Stimulated activated CD4-positive, alpha-beta T cell treated with anti-CD3 and anti-CD28 coated beads, Interleukin-15, amount 100 ng/mL, for 1 hour (primary cell): ENCODE measurements at places on chromosomes 13 and 19.

DNA sequence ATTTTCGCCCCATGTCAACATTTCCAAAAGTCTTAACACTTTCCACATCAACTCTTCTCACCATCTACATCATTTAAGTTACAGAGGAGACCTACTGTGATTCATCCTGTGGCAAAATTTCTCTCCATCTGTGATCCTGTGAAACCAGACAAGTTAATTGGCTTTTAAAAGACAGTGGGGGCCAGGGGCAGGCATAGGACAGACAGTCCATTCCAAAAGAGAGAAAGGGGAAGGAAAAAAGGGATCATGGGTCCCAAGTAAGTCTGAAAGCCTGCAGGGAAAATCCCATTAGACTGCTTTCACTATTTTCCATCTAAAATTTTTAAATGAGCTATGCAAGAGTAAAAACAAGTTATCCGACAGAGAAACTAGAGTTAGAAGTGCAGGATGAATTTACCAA lies 121.0 kb downstream of the MRPL57 start:
- DNase-seq: no peak

DNA sequence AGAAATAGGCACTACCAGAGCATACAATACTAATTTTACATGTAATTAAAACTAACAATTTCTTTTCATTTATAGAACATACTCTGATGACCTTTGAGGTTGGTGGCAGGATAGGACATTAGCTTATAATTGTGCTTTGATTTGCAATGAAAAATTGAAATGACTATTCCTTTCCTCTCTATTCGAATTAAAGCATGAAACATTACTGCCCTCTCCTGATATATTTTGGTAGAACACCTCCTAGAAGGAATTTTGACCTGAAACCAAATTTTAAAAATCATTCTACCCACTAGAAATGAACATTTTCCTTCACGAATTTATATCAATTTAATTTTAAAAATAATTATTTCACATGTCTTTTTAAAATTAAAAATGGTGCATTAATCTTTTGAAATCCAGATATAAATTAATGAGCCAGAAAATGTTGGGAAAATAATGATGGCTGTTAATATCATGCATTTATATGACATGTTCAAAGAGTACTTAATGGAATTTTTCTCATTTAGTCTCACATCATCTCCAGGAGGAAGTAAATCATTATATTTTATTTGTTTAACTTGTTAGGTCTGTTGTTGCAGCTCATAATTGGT lies 556.3 kb upstream of the ARGLU1 start:
- DNase-seq: no peak

- no peak for DNase-seq
These were observed 23.0 kb upstream of the ATP1A3 start for GRCh38 chr19:42017040-42017439.

GRCh38 chr13:87975035-87975434 lies 303.9 kb downstream of the SLITRK5 start:
- DNase-seq: no peak

GRCh38 chr13:60838581-60838980 lies 441.6 kb downstream of the TDRD3 start:
- no peak for DNase-seq

GRCh38 chr13:28138012-28138755 lies at the start of gene PAN3:
Gene PAN3, plus strand, starts transcription at chr13:28138545. Its CDS starts 113 bp downstream, at chr13:28138658.
- peak; percentile 86 for DNase-seq

DNA sequence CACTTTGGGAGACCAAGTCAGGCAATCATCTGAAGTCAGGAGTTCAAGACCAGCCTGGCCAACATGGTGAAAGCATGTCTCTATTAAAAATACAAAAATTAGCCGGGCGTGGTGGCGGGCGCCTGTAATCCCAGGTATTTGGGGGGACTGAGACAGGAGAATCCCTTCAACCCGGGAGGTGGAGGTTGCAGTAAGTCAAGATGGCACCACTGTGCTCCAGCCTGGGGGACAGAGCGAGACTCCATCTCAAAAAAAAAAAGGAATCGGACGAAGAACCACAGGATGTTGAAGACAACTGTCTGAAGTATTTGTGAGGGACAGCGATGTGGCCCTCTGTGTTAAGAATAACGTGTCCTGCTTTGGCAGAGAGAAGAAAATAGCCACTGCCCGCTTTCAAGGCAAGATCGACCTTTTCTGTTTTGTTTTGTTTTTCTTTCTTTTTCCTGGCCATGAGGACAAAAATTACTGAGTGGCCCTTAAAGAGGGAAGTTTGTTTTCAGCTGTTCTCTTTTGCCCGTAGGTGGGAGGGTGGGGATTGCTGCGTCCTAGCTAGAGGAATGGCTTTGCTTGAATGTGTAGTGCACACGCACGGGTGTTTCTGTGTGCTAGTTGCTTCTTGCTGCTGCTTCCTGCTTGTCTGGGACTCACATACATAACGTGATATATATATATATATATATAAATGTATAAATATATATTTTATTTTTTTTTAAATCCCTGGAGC lies 6.2 kb upstream of the PRKCG start:
- no peak for DNase-seq

DNA sequence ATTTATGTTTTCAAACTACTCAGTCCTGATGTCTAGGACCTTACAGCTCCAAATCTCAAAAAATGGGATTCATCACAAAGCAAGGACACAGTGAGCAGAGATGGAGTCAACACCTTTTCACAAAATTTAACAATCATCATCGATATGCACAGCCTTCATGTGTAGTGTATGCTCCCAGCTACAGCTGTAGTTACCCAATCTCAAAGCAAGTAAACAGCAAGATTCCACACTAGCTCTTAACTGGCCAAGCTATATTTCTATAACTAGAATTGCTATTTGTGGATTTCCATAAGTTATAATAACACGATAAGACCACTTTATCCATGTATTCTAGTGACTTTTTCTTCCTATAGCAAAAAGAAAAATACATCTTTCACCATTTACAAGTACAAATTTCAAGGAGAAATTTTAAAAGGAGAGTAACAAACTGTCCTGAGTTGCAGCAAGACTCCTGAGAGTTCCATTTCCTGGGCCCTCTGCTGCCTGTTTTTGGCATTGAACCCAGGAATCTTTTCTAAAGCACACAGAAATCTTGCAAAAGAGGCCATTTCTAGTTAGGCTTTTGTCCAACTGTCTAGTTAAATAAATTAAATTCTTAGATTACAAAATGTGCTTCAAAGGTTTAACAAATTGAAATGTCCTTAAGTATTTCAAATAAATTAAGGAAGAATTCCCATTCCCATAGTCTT lies 460.6 kb downstream of the FGF14 start:
- DNase-seq: no peak

DNA sequence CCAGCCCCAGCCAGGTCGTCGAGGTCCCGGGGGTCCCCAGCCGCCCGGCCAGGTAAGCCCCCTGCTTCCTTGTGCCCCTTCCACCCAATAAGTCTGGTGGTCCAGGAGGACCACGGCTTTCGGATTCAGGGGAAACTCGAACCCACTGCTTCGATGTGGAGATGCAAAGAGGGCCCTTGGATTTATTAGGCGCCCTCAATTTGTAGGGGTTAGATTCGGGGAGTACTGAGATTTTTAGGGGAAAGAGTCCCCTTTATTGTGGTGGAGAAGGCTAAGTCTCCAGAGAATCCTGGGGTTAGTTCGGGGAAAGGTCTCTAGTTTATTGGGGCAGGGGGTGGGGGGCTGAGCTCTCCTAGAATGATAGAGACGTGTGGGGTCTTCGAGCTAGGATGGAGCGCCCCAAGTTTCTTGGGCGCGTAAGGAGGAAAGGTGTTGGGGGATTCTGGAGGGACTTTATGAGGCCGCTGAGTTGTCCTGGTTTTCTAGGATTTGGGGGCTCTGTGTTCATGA lies 3.8 kb upstream of the LTBP4 start:
- DNase-seq: no peak

- no peak for DNase-seq
These were observed 365.9 kb downstream of the FGF14 start for GRCh38 chr13:102035969-102036368.

DNA sequence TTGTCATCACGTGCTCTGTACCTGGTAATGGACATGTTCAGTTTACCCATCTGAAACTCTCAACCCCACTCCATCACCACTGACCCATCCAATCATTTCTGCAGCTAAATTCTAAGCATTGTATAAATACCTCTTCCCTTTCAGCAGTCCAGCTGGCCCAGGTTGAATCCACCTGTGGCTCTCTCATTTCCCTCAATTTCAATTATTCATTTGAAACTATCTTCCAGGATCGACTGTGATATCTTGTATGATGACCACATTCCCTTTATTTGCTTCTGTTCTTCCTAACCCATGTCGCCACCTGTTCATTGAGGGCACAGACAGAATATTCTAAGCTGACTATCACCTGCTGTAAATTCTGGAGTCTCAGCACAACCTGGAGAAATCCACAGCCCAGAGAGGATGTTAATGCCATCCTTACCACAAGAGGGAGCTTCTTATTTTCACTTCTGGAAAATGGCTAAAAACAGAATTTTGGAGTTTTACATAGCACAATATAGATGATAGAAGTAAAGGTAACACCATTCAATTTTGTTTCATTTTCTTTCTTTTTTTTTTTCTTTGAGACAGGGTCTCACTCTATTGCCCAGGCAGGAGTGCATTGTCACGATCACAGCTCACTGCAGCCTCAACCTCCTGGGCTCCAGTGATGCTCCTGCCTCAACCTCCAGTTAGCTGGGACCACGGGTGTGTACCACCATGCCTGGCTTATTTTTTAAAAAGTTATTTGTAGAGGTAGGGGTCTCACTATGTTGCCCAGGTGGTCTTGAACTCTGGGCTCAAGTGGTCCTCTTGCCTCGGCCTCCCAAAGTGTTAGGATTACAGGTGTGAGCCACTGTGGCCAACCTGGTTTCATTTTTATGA lies 38.6 kb downstream of the ZNF823 start:
- DNase-seq: no peak

- no peak for DNase-seq
These were observed 899.5 kb upstream of the SLC10A2 start for GRCh38 chr13:103965506-103966243.

DNA sequence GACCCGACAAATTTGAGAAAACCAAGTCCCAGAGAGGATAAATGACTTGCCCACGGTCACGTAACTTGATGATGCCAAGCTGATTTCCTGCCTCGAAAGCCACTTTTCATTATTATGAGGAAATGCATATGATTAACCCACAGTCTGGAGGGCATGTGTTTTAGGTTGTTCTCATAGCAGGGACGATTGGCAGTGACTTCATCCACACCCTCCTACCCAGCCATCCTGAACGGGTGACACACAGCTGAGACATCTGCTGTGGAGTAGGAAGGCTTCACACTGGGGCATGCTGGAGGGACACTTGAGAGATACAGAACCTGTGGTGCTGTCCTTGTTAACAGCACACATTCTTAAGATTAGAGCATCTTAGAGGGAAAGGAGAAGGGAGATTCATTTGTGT lies 65.4 kb upstream of the WDFY2 start:
- no peak for DNase-seq

DNA sequence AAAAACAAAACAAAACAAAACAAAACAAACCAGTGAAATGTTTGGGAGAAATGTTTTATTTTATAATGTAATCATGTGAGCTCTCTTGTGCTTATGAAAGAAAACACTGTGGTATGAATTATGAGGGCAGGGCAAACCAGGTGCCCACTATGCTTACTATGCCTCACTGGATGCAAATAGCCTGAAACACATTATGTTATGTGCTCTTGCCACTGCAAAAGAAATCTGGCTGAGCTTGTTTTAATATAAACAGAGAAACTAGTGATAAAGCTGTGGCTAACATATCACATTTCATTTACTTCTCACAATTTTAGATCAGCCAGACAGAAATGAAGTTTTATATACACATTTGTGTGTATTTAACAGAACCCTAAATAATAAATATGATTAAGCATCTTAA lies 8.7 kb upstream of the NBEA start:
- no peak for DNase-seq

- no peak for DNase-seq
These were observed 108.2 kb downstream of the SIPA1L3 start for GRCh38 chr19:38015216-38015615.

GRCh38 chr13:20197361-20197834 lies 4.7 kb upstream of the GJB2 start:
- no peak for DNase-seq

DNA sequence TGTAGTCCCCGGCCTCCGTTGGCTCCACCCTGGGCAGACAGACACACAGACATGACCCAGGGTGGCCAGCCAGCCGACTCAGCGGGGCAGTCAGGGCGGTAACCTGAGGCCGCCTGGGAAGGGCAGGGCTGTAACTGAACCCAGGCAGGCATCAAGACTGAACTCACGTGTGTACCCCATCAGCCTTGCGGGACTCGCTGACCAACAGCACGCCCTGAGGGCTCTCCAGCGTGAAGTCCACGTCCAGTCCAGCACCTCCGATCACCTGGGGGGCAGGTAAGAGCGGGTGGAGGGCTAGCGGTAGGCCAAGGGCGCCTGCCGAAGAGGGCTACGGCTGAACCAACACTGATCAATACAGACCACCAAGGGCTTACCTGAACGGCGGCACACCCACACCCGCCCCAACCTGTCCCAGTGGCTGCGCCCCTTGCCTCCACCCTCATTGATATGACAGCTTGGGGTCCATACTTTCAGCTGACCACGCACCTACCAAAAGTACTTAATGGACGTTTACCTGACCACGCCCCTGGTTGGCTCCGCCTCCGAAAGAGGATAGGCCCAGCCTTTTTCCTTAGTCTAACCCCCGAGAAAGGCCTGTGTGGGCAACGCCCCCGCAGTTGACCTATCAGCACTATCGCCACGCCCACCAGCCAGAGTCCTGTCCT lies 791 bp downstream of the TMED1 start:
- no peak for DNase-seq

DNA sequence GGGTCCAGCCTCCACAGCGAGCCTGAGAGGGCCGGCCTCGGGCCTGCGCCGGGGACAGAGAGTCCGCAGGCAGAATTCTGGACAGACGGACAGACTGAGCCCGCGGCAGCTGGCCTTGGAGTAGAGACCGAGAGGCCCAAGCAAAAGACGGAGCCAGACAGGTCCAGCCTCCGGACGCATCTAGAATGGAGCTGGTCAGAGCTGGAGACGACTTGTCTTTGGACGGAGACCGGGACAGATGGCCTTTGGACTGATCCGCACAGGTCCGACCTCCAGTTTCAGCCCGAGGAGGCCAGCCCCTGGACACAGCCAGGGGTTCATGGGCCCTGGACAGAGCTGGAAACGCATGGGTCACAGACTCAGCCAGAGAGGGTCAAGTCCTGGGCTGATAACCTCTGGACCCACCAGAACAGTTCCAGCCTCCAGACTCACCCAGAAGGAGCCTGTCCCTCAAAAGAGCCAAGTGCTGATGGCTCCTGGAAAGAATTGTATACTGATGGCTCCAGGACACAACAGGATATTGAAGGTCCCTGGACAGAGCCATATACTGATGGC lies 490 bp downstream of the ITPKC start:
- DNase-seq: no peak

DNA sequence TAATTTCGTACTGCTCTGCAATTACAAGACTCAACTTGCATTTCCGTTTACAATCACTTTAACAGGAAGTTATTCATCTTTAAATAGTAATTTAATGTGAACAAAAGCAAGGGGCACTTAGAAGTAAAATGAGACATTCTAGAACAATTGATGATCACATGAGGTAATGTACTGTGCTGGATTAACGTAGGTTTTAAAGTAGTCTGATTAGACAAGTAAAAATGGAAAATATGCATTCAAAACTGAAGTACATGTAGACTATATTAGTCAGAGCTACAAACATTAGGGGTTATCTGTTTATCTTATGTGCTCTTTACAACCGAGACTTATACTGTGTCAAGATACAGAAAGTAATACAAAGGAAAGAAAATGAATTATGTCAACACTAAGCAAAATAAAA lies 1528.0 kb downstream of the SLITRK5 start:
- DNase-seq: no peak
